ENCODE measurements at places on chromosomes 12 and 14.

- DNase-seq = no peak
These were observed 14.0 kb downstream of the CRY1 start for GRCh38 chr12:107079172-107080011.

- no peak for DNase-seq
These were observed 20.4 kb upstream of the TMEM229B start for GRCh38 chr14:67508956-67509355.

DNA sequence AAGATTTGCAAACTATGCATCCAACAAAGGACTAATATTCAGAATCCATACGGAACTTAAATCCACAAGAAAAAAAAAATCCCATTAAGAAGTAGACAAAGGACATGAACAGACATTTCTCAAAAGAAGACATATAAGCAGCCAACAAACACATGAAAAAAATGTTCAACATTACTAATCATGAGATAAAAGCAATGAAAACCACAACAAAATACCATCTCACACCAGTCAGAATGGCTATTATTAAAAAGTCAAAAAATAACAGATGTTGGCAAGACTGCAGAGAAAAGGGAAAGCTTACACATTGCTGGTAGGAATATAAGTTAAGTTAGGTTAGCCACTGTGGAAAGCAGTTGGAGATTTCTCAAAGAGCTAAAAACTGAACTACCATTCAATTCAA, 16.2 kb downstream of the CDK17 start:
- DNase-seq = no peak

GRCh38 chr14:52402812-52403526, 88.9 kb downstream of the PTGER2 start:
- DNase-seq = no peak

GRCh38 chr12:130953771-130954543, at the start of gene ADGRD1:
ADGRD1 (plus strand) TSS chr12:130953907; CDS start chr12:130954466, 559 bp downstream.
- no peak for DNase-seq

GRCh38 chr12:69602954-69603353, 7.8 kb downstream of the LRRC10 start:
- no peak for DNase-seq

DNA sequence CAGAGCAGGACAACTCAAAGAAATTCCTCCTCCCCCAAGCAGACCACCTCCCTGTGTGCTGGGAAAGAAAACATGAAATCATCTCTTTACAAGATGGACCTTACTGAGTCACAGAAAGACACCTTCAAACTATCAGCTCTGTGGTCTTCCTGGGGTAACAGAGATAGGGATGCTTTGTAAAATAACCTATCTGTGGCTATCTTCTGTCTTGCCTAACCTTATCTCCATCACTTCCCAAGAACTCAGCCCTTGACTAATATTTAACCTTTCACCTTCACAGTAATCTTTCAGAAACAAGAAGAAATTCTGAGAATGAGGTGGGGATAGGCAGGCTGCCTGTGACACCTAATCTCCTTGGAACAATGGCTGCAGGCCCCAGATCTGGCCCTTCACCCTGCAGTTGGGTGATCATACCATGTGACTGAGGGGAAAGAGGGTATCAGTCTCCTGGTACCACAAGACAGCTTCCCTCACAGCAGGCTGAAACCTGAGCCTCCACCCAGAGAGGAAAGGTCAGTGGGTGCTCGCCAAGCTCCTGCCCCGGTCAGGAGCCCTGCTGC, 27.4 kb upstream of the CEBPE start:
- DNase-seq = no peak

All from stimulated activated CD8-positive, alpha-beta memory T cell treated with anti-CD3 and anti-CD28 coated beads, Interleukin-2, amount 100 ng/mL, for 1 hour (primary cell).